ENCODE measurements at places on chromosomes 2 and 18. TPM values are rescaled to one million over a fixed set of nuclear protein-coding genes. Genes with fewer than 3 reads are reported as not detected.

Gene DSC3
- total RNA-seq = 3.7 TPM

DNA sequence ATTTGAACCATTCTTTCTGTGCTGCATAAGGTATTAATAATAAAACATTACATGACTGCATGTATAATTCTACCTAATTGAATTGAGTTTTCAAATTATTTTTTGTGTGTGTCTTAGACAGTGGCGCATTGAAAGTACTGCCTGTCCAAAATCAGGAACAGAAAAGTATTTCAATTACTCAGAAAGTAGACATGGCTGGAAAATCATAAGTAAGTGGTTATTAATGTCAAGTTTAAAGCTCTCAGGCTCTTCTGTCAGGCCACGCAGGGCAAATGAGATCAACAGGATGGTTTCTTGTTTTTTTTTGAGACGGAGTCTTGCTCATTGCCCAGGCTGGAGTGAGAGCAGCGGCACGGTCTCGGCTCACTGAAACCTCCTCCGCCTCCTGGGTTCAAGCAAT is 32.4 kb upstream of the DARS1 start:
- H3K4me1 ChIP-seq = peaks cover 2% of the 10 kb centered on the region
- no peak overlapping the region for H3K4me3 ChIP-seq
- no peak overlapping the region for H3K27ac ChIP-seq
- no peaks in the 10 kb centered on the region for H3K27me3 ChIP-seq
- no peaks in the 10 kb centered on the region for H3K36me3 ChIP-seq
- no peak for DNase-seq

GRCh38 chr2:23485841-23486683 is 101.1 kb downstream of the KLHL29 start:
- peaks cover under 1% of the 10 kb centered on the region for H3K4me1 ChIP-seq
- no peaks in the 10 kb centered on the region for H3K36me3 ChIP-seq
- H3K27ac ChIP-seq = no peak overlapping the region
- H3K27me3 ChIP-seq = no peaks in the 10 kb centered on the region

DNA sequence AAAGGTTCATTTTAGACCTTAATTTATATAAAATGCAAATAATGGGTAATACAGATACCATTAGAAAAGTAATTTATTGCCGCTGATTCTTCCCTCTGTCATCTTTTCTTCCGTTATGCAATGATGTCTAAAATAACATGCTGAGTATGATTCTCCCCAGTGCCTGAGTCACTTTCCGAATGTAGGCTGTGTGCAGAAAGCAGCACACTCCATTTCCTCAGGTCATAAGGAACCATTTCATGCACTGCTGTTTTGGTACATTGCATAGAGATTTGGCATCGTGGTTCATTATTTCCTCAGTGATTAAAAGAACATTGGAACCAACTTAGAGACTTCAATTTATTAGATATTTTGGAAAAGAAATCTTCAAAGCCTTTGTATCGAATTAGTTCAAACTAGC is 173.5 kb downstream of the CDH2 start:
- no peak overlapping the region for H3K4me3 ChIP-seq
- H3K36me3 ChIP-seq = no peaks in the 10 kb centered on the region
- DNase-seq = no peak

- H3K4me3 ChIP-seq = no peak overlapping the region
- no peak overlapping the region for H3K27ac ChIP-seq
- H3K36me3 ChIP-seq = no peaks in the 10 kb centered on the region
- no peak for DNase-seq
- no peaks in the 10 kb centered on the region for H3K27me3 ChIP-seq
- no peaks in the 10 kb centered on the region for H3K4me1 ChIP-seq
These were observed 46.2 kb upstream of the SERPINE2 start for GRCh38 chr2:224085246-224085645.

DNA sequence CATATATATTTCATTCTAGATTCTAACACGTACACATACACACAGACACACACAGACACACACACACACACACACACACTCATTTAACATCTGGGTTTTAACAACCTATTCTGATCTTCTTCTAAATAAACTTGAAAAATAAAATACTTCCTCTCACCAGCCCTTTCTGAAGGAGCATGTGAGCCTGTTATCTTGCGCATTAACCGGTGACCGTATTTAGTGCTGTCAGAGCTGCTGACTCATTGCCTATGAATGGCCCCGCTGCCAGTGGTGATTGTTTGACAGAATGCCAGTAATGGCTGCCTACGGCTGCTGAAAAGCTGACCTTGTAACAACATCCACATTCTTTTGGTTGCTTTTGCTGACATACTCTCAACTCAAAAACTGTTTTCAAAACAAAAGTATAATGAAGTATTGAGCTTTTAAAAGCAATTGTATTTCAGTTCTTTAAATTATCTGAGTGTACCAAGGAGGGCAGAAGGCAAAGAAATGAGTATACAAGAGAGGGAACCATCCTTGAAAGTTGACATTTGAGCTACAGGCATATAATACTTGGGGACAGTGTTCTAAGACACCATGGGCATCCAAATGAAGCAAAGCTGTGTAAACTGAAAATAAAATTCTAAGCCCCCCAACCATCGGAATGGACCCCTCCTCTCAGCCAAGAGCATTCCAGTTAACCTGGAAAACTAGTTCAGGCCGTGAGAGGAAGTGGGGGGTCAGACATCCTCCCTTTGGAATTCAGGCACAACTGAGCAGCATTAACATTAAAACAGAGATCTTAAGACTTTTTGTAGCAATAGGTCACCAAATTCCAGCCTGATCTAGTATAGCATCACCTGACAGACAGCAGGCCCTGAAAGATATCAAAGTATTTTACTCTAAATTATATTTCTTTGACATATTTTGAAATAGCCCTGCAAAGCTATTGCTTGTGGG is 50.2 kb upstream of the DTNA start:
- H3K36me3 ChIP-seq = no peaks in the 10 kb centered on the region
- no peaks in the 10 kb centered on the region for H3K27me3 ChIP-seq
- no peak for DNase-seq
- peaks cover 8% of the 10 kb centered on the region for H3K4me1 ChIP-seq

DNA sequence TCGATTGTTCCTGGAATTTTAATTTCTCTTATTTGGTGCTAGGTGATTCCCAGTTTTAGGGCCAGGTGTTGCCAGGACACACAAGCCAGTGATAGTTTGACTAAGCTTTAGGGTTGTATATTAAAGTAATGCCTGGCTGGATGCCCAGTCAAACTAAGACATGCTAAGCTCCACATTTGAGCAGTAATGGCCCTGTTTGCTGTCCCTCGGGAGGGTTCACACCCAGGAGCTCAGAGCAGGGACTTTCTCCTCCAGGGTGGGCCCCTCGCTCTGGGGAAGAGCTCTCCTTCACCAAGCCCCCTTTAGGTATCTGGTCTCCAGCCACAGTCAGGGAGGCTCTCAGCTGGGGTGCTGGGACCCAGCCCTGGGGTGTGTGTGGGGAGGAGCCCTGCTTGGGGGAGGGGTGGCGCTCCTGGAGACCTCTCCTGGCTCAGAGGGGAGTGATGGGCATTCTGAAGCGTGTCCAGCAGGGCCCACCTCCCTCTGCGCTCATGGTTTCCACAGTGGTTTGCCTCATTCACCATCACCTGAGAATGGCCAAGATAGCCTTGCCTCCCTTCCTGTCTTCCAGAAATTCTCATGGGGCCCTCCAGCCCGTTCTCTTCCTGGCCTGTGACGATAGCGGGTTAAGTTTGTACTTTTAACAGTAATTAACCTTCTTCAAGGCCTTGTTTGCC is 31.7 kb downstream of the INPP4A start:
- DNase-seq = no peak
- no peak overlapping the region for H3K27ac ChIP-seq
- no peak overlapping the region for H3K4me3 ChIP-seq
- peaks cover 16% of the 10 kb centered on the region for H3K4me1 ChIP-seq
- no peaks in the 10 kb centered on the region for H3K27me3 ChIP-seq
- H3K36me3 ChIP-seq = no peaks in the 10 kb centered on the region

Gene TMEM18
- 22.3 TPM for total RNA-seq

DNA sequence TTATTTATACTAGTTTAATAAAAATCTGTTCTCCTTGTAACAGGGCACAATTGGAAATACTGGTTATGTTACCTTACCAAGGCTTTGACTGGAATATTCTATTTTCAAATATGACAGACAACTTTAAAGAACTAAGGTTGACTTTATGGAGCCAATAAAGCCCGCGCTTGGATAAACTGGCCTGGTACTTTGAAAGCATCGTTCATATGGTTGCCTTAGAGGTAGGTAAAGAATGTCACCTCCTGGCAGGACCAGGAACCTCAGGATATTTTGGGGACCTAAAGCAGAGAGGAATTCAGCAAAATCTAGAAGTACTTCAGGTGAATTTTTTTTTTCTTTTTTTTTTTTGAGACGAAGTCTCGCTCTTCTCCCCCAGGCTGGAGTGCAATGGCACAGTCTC is 71.2 kb upstream of the CREB1 start:
- H3K27me3 ChIP-seq = no peaks in the 10 kb centered on the region
- H3K4me1 ChIP-seq = no peaks in the 10 kb centered on the region
- no peak for DNase-seq
- no peaks in the 10 kb centered on the region for H3K36me3 ChIP-seq

- H3K4me3 ChIP-seq = no peak overlapping the region
- no peaks in the 10 kb centered on the region for H3K36me3 ChIP-seq
- H3K27ac ChIP-seq = no peak overlapping the region
- H3K4me1 ChIP-seq = no peaks in the 10 kb centered on the region
- DNase-seq = no peak
These were observed 48.3 kb downstream of the COL3A1 start for GRCh38 chr2:189022492-189022891.

GRCh38 chr2:165898381-165898780 is 55.2 kb downstream of the TTC21B start:
- no peaks in the 10 kb centered on the region for H3K4me1 ChIP-seq
- no peak for DNase-seq
- peaks cover 18% of the 10 kb centered on the region for H3K36me3 ChIP-seq
- H3K27me3 ChIP-seq = no peaks in the 10 kb centered on the region

- DNase-seq = no peak
- H3K4me1 ChIP-seq = no peaks in the 10 kb centered on the region
- H3K27me3 ChIP-seq = no peaks in the 10 kb centered on the region
- H3K36me3 ChIP-seq = no peaks in the 10 kb centered on the region
- no peak overlapping the region for H3K4me3 ChIP-seq
- no peak overlapping the region for H3K27ac ChIP-seq
These were observed 27.5 kb downstream of the TFCP2L1 start for GRCh38 chr2:121257480-121257840.
